Caudate nucleus (tissue), 63 donors: ENCODE measurements at places on chromosomes 13 and 19.

DNA sequence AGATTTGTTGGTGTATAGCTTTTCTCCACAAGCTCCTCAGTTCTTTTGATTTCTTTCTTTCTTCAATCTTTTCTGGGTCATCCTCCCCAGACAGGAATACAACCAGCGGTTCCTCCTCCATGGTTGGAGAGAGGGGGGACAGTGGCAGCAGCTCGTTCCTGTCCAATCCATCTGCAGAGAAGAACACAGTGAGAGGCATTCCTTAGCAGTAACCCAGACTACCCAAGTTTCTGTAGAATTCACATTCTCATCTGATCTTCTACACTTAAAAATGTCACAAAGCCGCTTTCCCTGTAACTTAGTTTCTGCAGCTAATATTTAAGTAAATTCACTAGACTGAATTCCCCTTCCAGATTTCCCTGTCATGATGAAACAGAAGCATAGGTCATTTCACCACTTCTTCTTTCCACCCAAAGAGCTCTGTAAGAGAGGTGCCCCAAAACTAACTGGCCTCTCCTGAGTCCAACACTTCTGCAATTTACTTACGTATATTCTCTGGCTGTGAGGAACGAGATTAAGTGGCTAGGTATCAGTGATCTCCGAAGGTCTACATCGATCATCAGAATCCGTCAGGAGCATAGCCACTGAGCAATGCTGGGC is 171.9 kb downstream of the TBC1D4 start:
- no peak for DNase-seq

DNA sequence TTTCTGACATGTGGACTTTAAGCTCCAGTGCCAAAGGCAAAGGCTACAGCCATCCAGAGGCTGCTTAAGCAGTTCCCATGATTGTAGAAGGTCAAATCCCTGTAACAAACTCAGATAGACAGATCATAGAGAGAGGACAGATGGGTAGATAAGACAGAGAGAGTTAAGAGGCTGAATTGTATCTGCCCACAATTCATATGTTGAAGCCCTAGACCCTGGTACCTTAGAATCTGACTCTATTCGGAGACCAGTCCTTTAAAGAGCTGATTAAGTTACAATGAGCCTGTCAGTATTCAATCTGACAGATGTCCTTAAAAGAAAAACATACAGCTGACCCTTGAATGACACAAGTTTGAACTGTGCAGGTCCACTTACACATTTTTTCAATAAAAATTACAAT is 115.2 kb downstream of the RAP2A start:
- DNase-seq: no peak

GRCh38 chr13:51240958-51241357 is 18.8 kb downstream of the FAM124A start:
- no peak for DNase-seq

GRCh38 chr13:87590518-87590917 is 80.7 kb upstream of the SLITRK5 start:
- DNase-seq: no peak

DNA sequence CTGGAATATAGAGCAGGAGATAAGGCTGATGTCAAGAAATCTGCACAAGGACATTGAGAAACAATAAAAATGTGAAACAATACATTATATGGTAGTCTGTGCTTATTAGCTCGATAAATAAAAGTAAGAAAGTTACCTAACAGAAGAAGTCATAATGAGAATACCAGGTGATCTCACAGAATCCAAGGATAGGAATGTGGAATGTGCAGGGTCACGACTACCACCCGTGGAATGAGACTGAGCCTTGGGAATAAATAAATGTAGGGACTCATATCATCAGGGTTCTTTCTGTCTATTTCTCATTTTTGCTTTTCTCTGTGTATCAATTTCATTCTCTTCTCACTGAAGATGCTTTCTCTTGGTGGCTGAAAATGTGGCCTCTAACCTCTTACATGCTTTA is 26.0 kb upstream of the KBTBD7 start:
- DNase-seq: no peak

DNA sequence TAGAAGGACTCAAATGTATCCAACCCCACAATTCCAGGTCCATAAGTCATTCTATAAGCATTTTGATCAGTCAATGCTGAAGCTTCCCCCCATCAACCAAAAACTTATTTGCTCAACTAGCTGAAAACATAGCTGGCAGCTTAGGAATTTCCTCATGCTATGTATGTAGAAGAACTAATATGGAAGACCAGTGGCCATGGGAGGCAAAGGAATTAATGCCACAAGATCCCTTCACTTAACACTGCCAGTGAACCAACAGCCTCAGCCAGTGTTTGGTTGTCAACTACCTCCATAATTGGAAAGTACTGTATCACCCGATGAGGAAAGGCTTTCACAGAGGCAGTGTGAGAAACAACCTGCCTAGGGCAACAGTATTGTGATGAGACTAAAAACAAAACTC is 105.4 kb downstream of the ZNF429 start:
- no peak for DNase-seq

DNA sequence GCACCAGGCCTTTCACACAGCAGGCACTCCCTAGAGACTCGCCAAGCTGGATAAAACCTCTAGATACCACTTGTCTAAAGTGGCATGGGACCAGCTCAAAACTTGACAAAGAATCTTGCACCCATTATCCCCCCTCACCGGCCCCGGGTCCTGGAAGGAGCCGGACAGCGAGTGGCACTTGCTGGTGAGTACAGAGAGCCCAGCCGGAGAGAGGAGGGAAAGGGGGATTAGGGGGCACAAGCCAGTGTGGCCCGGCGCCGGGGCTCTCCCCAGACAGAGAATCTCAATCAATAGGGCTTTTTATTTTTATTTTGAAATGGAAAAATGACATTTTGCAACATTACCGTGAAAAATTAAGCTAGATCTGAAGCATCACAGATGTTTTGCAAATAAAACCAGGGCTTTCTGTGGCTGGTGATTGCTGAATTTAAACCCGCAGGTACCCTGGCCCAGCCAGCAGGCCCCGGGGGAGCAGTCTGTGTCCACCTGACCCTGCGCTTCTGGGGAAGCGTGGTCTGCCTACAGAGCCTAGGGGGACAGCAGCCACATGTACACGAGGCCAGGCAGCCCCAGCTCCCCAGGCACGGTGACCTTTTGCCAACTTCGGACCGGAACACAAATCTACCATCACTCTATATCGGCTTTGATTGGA is 10.0 kb upstream of the VSTM2B start:
- DNase-seq: no peak

DNA sequence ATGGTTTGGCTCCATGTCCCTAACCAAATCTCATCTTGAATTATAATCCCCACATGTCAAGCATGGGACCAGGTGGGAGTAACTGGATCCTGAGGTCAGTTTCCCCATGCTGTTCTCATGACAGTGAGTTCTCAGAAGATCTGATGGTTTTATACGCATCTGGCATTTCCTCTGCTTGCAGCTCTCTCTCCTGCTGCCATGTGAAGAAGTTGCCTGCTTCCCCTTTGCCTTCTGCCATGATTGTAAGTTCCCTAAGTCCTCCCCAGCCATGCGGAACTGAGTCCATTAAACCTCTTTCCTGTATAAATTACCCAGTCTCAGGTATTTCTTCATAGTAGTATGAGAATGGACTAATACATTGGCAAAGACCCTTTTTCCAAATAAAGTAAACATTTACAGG is 96.8 kb downstream of the TSHZ3 start:
- no peak for DNase-seq
